ENCODE measurements at places on chromosomes 13 and 19. TPM values are rescaled to one million over a fixed set of nuclear protein-coding genes. Genes with fewer than 3 reads are reported as not detected.

Gene ZNF813
- 3.6 TPM for total RNA-seq

Gene LPAR2
- total RNA-seq = 67.2 TPM

- DNase-seq = no peak
Observed at GRCh38 chr13:38223089-38223488, 126.6 kb upstream of the UFM1 start.

DNA sequence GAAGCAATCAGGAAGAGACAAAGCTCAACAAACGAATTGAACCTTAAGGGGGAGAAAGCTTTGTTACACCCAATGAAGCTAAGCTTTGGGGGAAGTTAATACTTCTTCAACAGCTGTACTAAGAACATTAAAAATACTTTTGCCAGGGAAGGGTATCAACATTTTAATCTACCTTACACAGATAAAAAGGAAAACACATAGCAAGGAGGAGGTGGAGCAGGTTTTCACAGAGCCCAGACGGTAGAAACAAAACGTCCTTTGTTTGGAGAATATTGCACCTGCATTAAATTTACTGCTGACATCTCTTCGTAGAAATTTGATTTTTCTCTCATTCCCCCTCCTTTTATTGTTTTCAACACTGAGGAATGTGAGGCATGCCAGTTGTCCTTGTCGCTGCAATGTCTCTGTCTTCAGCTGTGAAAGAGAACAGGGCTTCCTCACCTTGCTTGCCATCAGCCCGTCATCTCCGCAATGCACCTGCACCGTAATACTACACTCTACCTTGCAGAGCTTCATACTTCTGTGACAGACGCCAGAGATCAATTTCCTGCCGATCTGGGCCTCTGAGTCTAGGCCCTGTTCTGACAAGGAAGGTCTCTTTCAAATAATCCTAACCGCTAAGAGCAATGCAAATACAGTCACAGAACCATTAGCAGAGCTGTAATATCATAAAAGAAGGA is 270.8 kb downstream of the SPRY2 start:
- DNase-seq = no peak

GRCh38 chr19:34832581-34833112 is 59.6 kb upstream of the ZNF599 start:
- no peak for DNase-seq

GRCh38 chr19:22832031-22832762 is at the start of gene ZNF723:
Gene ZNF723 (plus strand): TSS chr19:22832291. CDS start chr19:22832380, 89 bp downstream.
- no peak for DNase-seq

DNA sequence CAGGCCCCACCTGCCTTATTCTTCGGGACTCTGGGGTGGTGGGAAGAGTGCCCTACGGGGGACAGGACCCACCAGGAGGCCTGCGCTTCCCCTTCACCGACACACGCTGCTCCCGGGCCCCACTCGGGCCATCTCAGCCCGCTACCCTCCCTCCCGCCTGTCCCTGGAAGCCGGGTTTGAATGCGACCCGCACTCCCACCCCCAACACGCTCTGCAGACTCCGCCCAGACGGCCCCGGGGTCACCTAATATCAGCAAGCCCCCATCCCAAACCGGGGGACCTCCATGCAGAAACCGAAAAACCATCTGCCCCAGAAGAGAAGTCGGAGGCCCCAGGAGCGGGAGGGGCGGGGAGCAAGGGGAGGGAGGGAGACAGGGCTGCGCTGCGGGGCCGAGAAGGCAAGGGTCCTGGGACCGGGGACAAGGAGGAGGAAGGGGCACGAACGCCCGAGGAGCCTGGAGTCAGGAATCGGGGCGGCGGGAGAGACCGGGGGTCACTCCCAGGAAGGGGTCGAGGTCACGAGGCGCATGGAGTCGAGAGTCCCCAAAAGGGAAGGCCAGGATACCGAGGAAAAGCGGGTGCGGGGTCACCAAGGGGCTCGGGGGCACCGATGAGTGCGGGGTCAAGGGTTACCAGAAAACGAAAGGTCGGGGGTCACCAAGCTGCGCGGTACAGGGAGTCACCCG is 766 bp downstream of the SBNO2 start:
- no peak for DNase-seq

GRCh38 chr19:7550987-7551761 is 15.7 kb downstream of the PNPLA6 start:
- DNase-seq = no peak

DNA sequence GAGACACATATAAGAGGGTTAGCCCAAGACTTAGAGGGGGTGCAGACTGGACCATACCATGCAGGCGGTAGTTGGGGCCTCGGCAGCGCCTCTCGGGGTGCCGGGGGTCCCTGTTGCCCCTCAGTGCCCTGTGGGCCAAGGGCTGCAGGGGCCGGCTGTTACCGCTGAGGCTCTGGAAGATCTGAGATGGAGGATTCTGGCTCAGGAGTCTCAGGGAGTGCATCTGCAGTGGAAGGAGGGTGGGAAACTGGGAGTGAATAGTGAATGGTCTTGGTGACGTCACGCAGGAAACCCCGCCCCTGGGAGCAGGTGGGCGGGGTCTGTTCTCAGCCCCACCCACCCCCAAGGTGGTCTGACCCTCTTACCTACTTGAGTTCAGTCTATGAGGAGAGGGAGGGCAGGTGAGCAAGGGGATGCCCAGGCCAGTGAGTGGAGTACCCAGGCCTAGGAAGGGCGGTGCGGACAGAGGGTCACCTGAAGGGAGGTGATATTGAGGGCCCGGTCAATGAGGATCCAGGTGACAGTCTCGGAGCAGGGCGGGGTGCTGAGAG is 1.7 kb upstream of the DBP start:
- no peak for DNase-seq
